ENCODE measurements at places on chromosomes 1 and 21.

- DNase-seq, result no peak
These were observed at the start of gene SLC44A3 for GRCh38 chr1:94819945-94820746. SLC44A3 (plus strand) TSS chr1:94820357; CDS start chr1:94820452, 95 bp downstream.

- no peak for DNase-seq
These were observed 52.9 kb downstream of the ZNHIT6 start for GRCh38 chr1:85655315-85655714.

GRCh38 chr21:37669249-37669648 lies 247.0 kb downstream of the KCNJ6 start:
- DNase-seq, result no peak

DNA sequence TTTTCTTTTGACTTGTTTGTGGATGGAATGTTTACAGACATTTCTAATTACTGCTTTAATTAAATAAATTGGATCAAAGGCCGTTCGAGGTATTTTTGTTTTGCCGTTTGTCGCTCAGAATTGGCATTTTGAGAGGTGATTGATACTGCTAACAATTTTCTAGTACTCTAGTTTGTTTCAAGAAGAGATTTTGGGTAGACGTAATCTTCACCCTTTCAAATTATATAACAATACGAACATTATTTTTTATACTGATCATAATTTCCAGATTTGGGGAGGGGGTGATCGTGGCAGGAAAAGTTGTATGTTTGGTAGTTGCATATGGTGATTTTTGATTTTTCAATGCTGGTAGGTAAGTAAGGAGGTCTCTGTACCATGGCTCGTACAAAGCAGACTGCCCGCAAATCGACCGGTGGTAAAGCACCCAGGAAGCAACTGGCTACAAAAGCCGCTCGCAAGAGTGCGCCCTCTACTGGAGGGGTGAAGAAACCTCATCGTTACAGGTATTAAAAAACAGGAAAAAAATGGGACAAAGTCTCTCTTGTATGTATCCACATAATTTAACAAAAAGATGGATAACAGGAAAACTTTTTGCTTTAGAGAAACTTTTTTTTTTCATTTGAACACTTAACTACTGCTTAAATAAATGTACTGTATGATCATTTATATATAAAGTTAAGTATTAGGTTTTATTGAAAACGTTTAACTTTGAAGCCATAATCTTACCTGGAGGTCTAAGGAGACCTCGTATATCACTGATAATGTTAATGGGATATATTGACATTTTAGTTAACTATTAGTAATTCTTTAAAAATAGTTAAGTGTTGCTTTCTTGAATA lies 1.7 kb downstream of the H3-3A start:
- no peak for DNase-seq

GRCh38 chr1:109368464-109368863 lies 29.3 kb downstream of the SORT1 start:
- DNase-seq, result no peak

- DNase-seq, result no peak
These were observed 141.0 kb upstream of the HP1BP3 start for GRCh38 chr1:20928146-20928545.

DNA sequence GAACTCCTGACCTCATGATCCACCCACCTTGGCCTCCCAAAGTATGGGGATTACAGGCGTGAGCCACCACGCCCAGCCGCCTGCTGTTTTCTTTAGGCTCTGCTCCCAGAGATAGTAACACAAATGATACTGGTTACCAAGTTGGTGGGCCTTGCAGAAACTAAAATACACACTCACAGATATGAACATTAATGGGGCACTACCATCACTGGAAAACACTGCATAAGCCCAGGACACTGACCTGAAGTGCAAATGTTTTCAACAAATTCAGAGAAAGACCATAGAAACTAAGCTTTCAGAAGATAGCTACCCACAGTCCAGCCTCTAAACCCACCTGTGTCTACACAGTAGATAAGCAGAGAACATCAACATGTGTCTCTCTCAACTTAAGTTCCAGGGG lies 180.5 kb downstream of the FCRL5 start:
- DNase-seq, result no peak

DNA sequence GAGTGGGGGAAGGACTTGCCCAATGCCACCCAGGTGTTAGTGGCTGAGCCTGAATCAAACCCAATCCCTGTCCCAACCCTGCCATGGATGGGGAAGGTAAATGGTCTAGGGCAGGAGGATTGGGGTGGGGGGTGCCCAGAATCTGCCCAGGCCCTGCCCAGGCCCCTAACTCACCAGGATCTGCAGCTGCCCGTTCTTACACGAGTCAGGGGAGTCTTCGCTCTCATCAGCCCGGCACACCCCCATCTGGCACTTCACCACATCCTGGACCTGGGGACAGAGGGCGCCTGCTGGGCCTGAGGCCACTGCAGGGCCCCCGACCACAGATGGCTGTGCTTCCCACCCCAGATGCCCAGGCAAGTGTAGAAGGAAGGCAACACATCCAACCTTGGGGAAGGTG lies 28.5 kb upstream of the COL16A1 start:
- no peak for DNase-seq

GRCh38 chr1:9275161-9275560 lies 17.5 kb upstream of the SPSB1 start:
- no peak for DNase-seq

- no peak for DNase-seq
These were observed 43.8 kb downstream of the GPR52 start for GRCh38 chr1:174491606-174492005.

Measured in stimulated activated CD8-positive, alpha-beta memory T cell treated with anti-CD3 and anti-CD28 coated beads, Interleukin-4, amount 100 ng/mL, for 1 hour (primary cell).